ENCODE measurements at places on chromosomes 5 and 9.

- DNase-seq = peak; percentile 96
These were observed 487.0 kb upstream of the TNC start for GRCh38 chr9:115604831-115605483.

- DNase-seq = no peak
These were observed 294.5 kb upstream of the PIK3R1 start for GRCh38 chr5:67921004-67921601.

DNA sequence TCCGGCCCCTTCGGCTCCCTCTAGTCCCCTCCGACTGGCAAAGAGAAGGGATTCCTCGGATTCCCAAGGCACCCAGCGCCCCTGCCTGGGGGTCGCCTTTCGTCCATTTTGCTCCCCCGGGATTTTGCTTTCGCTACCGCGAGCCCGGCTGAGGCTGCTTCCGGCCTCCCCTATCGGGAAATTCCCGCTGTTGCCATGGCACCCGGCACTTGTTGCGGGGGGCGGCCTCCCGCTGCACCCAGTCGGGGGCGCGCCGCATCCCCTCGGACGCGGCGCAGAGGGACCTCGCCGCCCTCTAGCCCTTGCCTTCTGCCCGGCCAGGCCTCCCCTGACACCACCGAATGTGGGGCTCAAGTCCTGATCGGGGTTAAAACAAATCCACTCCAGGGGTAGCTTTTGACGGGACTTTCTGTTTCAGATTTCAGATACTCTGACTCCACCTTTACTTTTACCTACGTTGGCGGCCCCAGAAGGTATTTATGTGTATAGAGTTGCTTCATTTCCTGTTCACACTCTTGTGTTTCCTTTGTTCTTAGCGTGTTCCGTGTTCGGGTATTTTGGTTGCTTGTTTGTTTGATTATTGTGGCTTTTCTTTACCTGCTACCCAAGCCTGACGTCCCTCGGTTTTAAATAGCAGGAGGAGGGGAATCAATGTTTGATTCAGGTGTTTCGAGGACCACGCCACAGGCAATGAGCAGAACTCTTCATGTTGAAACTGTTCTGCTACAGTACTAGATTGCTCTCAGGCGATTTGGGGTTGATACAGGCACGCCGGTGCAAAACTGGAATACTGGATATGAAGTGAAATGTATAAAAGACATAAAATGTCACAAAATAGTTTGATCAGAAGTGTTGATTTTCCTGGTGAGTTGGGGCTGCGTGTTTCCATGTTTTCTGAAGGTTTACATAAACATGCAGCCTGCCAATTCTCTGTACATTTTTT lies 1.5 kb downstream of the PARP8 start:
- no peak for DNase-seq

DNA sequence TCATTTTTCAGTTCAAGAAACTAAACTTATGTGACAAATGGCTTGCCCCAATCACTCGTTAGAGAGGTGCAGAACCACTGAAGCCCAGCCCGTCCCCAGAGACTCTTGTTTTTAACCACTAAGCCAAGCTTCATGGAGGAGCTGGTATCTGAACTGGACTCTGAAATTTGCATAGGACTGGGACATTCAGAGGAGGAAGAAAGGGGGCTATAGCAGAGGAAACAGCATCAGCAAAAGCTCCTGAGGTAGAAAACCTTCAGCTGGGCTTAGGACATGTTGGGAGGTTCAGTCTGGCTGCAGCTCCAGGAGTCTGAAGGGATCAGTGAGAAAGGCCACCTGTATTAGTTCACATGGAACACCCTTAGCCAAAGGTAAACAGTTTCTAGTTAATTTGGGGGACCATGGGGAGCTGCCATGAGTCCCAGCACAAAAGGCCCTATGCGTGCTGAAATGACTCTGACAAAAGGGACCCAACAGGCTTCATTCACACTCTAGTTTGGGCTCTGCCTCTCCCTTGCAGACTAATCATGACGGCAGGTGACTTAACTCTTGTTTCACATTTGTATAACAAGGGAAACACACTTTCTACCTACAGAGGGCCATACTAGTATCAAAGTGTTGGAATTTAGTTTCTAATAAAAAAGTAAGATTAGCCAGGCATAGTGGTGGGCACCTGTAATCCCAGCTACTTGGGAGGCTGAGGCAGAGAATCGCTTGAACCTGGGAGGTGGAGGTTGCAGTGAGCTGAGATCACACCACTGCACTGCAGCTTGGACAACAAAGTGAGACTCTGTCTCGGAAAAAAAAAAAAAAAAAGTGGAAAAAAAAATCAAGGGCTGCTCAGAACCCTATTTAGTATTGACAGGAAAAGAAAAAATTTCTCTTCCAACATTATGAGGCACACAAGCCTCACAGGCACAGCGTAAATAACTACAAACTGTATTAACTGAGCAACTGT lies 10.2 kb downstream of the FBXO10 start:
- DNase-seq = no peak

- no peak for DNase-seq
These were observed 32.7 kb downstream of the ATG10 start for GRCh38 chr5:82004511-82004910.

GRCh38 chr5:176787676-176788075 lies 22.7 kb upstream of the UNC5A start:
- DNase-seq = no peak

- peak; percentile 4 for DNase-seq
These were observed 86.1 kb downstream of the GPR21 start for GRCh38 chr9:123119566-123119965.

DNA sequence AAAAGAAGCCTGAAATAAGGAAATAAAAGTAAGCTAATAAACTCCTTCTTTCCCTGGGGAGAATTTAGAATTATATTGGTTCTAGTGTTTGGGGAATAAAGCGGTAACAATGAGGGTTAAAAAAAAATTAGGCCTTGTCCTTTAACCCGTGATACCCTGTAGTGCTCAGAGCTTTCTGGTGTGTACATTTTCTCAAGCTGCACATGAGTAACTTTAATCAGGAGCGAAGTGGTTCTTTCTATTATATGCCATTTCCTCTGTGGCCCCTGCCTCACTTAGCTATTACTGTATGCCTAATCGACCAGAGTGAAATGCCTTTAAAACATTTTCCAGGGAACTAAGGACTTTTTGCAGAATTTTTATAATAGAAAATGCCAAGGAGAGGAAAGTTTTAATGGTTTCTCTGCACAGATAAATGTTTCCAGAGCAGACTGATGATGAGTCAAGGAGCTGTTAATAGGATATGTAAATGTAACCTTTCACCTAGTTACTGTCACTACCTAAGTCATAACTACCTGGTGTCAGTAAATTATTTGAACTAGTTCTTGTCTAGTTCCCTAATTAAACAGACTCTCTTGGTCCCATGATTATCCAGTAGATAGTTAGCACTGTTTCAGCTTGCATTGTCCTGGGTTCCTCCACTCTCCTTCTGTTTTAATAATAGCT lies 7.6 kb downstream of the PAM start:
- no peak for DNase-seq

DNA sequence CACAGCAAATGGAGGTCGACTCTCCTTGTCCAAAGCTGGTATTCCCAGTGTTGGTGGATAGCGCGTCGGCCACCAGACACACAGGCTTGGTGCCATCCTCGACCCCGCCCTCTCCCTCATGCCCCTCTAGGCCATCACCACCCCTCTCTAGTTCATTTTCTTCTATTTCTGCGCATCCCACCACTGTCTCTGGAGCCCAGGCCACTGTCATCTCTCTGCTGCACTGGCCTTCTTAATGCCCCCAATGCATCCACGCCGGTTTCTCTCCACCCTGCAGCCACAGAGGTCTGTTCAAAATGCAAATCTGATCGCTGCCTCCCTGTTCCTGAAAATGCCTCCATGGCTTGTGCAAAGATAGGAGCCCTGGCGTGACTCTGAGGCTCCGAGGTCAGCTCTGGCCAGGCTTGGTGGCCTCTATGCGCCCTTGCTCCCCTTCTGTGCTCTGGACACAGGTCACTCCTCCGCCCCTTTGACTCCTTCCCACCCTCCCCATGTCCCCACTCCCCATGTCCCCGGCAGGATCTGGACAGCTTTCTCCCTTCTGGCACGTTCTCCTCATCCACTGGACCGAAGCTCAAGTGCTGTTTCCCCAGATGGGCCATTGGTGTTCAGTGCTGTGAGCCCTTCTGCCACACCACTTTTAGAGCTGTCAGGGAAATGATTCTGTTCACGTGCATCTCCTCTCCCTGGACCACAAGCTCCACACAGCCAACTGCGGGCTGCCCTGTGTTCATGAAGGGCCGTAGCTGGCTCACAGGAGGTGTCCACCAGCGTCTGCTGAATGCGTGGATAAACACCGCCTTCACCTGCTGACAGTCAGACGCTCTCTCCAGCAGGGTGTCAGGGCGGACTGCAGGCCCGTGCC lies 59.5 kb upstream of the RNF130 start:
- DNase-seq = no peak

DNA sequence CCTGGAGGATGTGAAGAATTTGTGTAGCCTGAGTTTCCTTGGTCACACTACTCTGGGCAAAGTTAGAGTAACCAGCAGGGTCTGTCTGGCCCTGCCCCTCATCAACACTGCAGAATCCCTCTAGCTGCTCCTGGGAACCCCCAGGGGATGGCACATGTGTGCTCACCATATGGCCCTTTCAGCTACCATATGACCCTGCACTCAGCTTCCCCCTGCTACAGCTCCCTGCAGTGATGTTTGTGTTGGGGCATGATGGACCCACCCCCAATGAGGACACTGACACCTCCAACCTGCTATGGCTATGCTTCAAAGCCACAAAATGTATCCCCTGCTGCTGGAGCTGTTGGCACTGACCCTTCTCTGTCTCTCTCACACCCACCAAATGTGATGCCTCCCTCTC lies 152.7 kb downstream of the SNX18 start:
- DNase-seq = no peak

- DNase-seq = no peak
These were observed 21.0 kb downstream of the CSF1R start for GRCh38 chr5:150065346-150065745.

- DNase-seq = no peak
These were observed 58.8 kb downstream of the SH3PXD2B start for GRCh38 chr5:172395483-172395882.

DNA sequence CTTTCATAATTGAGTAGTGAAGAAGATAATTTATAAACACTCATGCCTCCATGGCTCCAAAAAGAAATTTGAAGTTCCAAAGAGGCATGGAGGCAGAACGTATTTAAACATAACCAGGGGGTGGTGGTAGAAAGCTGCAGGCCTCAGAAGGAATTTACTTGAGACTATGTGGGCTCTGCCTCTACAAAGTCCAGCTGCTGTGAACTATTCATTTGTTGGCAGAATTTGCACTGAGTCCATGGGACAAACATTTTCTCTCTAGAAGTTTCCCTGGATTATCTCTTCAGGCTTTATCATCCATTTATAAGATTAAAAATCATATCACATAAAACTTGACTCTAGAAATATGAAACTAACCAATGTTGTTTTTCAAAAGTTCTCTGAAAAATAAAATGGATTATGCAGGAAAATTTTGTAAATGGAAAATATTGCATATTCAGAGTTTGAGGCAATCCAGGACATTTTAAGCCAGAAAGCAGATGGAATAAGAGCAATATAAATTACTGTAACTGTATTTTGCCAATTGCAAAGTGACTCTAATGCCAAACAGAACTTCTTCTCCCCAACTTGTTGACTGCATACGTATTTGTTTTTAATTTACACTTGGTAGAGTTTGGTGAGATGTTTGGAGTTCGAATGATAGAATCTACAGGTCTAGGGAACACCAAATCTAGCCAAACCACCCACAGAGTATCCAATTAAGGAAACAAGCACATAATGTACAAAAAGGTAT lies 258.2 kb downstream of the ENC1 start:
- no peak for DNase-seq

GRCh38 chr5:84272771-84273516 lies 111.7 kb downstream of the EDIL3 start:
- DNase-seq = no peak

DNA sequence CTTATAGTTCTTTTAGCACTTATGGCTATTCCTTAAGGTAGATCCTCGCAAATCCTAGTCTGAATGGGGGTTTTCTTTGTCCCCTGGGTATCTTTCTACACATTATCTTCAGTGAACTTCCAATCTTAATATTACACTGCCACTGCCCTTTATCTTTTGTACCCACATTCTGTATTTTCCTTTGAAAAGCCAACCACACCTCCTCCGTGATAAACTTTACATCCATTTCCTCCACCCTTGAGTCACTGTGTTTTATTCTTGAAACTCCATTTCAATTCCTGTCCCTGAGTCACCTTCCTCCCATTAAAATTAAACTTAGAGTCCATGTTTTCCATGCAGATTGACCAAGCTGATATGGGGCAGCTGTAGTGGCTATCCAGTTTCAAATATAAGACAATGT lies 43.2 kb upstream of the RICTOR start:
- DNase-seq = no peak

DNA sequence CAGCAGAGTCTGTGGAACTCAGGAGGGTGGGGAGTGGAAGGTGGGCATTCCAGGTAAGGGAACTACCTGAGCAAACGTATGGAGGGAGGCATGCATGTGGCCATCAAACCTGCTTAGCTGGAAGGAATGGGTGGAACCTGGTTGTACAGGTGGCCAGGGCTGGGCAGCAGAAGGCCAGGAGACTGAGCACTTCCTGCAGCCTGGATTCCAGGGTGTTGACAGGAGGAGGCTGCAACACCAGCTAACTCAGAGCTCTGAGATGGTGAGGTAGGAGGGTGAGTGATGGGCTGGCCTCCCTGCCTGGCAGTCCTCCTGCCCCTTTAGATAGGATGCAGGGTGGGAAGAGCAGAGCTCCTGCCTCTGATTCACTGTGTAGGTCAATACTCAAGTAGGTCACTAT lies 92.5 kb upstream of the CPEB4 start:
- no peak for DNase-seq

DNA sequence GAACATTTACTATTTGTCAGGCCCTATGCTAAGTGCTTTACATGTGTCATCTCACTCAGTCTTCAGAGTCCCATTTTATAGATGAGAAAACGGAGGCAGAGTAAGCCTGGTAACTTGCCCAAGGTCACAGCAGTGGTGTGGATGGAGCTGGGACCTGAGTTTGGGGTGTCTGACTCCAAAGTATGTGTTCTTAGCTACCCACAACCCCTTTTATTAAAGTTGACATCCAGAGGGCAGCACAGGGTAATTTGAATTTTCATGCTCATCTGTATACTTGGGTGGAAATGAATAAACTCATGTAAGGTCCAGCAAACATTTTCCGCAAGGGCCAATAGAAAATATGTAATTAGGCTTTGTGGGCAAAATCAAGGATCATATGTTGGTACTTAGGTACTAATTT lies 93.4 kb upstream of the SLC25A48 start:
- no peak for DNase-seq

- no peak for DNase-seq
These were observed 20.7 kb downstream of the COL23A1 start for GRCh38 chr5:178569485-178569884.

All from fibroblast of skin of left biceps (primary cell).